Activated T-helper 17 cell treated with anti-CD3 and anti-CD28 coated beads, Interleukin-2, amount 50 U/mL, for 72 hours (primary cell): ENCODE measurements at places on chromosomes 16 and 17. TPM values are rescaled to one million over a fixed set of nuclear protein-coding genes. Genes with fewer than 3 reads are reported as not detected.

GRCh38 chr17:60163108-60163784 lies 13.5 kb downstream of the CA4 start:
- ATAC-seq, result no peak

Gene GNAO1
- total RNA-seq, result 0.41 TPM

GRCh38 chr16:54937671-54938211 lies 7.1 kb downstream of the IRX5 start:
- ATAC-seq, result no peak

GRCh38 chr17:49944273-49944870 lies 24.6 kb upstream of the DLX4 start:
- ATAC-seq, result no peak

- ATAC-seq, result no peak
These were observed 12.8 kb downstream of the BAHCC1 start for GRCh38 chr17:81408049-81408448.

- no peak for ATAC-seq
These were observed 39.9 kb upstream of the CCDC182 start for GRCh38 chr17:57785022-57785421.

DNA sequence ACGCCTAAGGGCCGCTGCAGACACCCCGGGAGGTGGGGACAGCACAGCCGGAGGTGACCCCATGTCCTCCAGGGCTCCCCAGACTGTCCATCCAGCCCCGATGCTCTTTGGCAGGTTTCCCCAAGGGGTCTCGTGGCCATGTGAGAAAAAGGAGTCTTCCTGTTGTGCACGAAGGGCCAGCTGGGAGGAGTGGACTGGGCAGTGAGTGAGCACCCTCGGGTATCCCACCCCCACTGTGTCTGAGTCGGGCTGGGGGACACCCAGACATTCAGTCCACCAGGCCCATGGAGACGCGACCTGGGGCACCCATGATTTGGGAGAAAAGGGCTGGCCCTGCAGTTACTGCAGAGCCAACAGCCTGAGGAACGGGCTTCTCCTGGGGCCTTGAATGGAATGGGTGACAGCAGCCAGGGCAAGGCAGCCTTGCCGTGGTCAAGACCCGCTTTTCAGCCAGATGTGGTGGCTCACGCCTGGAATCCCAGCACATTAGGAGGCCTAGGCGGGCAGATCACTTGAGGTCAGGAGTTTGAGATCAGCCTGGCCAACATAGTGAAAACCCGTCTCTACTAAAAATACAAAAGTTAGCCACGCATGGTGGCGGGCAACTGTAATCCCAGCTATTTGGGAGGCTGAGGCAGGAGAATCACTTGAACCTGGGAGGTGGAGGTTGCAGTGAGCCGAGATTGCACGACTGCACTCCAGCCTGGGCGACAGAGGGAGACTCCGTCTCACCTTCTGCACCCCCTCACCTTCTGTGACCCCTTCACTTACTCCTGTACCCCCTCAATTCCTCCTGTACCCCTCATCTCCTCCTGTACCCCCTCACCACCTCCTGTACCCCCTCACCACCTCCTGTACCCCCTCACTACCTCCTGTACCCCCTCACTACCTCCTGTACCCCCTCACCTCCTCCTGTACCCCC lies 24.1 kb upstream of the CAPN15 start:
- ATAC-seq, result no peak
